ENCODE measurements at places on chromosomes 12 and 14.

DNA sequence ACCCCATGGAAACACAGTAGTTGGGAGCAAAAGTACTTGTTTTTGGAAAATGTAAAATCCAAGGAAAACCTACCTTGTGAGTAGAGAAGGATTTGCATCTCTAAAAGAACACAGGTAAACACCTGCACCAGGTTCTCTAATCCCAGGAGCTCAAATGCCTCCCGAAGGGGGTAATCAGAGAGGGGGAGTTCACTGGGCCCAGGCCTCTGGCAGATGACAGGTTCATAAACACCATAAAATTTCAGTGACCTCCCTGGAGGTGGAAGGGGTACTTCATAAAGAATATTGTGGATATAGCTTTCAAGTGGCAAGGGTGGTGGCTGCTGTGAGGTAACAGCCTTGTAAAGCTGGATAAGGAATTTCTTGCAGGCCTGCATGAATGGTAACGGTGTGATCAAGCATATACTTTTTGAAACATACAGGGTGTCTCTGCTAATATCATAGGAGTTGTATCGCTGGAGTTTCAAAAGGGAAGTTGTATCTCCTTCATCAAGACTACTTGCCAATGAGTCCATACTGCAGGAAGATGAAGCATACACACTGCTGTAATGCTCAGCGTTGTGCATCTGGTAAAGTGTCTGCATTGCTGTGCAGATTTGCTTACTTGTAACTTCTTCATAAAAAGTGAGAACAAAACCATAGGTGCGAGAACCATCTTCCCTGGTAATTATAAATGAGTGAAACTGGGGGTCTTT is 111.3 kb downstream of the DENND5B start:
- DNase-seq, result no peak

GRCh38 chr14:49194067-49194466 is 392.1 kb downstream of the RPS29 start:
- no peak for DNase-seq

- no peak for DNase-seq
Measured at GRCh38 chr12:22318108-22318737, 16.3 kb downstream of the ST8SIA1 start.

DNA sequence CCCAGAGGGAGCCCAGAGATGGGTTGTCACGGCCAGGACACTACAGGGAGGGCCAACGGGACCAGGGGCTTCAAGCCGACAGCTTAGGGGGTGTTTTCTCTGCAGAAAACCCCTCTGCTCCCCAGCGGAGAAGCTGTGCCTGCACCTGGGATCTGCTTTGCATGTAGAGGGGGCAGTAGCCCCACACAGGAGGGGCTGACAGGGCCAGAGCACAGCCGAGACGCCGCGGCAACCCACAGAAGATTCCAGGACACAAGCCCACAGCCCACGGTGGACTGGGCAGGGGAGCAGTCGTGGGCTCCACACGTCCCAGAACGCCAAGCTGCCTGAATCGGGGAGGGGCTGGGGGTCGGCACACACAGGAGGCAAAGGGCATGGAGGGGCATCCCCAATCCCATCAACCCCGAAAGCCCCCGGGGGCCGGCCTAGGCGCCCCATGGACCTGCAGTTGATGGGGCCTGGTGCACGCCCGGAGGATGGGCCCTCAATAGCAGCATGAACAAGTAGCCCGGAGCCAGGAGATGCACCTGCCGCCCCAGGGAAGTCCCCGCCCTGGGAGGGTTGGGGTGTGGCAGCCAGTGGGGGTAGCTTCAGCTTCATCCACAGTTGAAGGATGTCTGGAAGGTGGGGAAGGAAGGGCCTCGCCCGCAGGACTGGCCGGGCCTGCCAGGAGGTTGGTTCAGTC is 30.5 kb upstream of the TMEM179 start:
- DNase-seq, result no peak

GRCh38 chr12:113299619-113300237 is 35.2 kb downstream of the SLC8B1 start:
- peak; percentile 59 for DNase-seq

GRCh38 chr14:90510159-90510558 is 113.3 kb downstream of the CALM1 start:
- no peak for DNase-seq

GRCh38 chr12:6891646-6892001 is 13.0 kb upstream of the LRRC23 start:
- no peak for DNase-seq

- DNase-seq, result no peak
Measured at GRCh38 chr14:54451121-54451601, 10.0 kb upstream of the CNIH1 start.

- DNase-seq, result no peak
Measured at GRCh38 chr12:104615048-104615561, 158.4 kb downstream of the CHST11 start.

All from HS-27A (cell line).